Head of caudate nucleus (tissue), 42 donors: ENCODE measurements at places on chromosomes 5 and 9.

DNA sequence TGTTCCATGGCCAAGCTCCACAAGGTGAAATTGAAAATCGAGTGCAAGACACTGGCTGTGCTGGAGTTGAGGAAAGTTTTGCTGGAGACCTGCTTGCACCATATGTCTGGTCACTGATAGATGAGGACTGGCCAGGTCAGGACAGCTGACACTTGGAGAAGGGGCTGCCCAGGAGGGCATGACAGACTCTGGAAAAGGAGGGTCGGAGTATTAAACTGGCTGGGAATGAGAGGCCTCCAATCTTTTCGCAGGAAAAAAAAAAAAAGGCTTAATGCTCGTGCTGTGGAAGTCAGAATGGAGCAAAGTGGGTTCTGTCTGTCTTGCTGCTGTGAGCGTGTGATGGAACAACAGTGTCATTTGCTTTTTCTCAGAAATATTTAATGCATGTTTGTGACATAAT, 5.5 kb downstream of the TENT4A start:
- no peak for DNase-seq

DNA sequence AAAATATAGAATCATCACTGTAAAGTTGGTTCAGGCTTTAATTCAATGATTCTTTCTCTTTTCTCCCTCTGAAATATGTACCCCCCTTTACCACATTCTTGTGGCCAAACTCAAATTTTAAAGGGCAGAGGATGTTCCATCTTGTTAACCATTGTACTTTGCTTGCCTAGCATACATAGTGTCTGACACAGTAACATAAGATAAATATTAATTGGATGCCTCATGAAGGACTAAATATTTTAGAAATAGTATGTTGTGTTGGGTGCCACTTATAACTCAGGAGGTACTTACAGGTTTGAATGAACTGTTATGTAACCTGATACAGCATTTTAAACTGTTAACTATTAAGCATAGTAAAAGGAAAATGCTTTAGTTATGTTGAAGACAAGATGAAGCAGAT, 71.5 kb downstream of the NIPBL start:
- no peak for DNase-seq

DNA sequence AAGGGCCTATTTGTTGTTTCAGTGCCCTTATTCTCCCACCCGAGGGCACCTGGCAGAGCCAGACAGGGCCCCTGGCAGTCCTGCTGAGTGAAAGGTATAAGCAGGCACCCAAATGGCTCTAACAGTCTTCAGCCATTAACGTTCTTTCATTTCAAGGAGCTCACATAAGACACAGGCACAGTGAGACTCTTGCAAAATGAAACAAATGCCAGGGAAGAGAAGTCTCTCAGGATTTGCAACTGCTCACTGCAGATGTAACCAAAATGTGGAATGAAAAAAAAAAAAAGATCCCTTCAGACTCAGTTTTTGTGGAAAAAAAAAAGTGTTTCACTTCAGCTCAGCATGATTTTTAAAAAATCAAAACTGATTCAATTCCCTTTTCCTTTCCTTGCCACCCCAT, 155.4 kb upstream of the LHFPL2 start:
- DNase-seq, result no peak

DNA sequence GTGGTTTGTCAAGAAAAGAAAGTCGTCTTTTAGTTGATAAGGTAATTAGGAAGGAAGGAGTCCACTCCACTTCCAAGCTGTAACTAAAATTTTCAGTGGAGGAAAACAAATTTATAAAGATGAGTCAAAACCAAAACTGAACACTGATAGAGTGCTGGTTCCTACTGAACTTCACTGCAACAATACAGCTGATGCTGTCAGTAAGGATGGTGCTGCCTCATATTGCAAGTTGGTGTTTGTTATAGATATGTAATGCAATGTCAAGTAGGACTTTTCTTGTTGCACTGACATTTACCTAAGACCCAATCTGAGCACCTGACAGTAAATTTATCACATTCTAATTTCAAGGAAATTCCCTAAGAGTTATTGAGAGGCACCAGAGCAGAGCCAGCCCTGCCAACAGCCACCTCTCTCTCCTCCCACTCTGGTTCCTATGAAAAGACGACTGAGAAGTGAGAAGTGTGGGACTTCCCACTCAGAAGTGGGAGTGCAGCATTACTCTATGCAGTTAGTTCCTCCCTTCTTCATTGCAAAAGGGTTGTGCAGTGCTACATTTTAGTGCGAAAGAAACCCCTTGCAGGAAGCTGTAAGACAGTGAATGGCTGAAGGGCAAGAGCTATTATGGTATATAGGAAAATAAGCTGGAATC, 350.8 kb downstream of the NFIB start:
- DNase-seq, result no peak

GRCh38 chr5:105033637-105034400, 1471.2 kb upstream of the NUDT12 start:
- DNase-seq, result no peak

DNA sequence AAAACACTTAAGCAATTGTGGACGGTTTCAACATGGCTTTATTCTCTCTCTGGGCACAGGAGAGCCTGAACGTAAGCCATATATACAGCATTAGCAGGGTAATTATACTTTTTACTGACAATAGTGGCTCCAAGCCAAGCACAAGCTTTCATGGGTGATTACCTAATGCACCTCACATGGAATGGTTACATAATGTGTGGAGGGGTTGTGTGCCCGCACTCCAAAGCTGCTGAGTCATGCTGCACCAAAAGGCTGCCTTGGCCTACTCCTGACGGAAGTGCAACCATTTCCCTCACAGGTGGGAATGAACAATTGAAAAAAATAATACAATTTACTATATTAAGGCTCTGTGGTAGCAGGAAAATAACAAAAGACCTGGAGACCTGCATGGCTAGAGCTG, 86.5 kb upstream of the ATP10B start:
- no peak for DNase-seq

DNA sequence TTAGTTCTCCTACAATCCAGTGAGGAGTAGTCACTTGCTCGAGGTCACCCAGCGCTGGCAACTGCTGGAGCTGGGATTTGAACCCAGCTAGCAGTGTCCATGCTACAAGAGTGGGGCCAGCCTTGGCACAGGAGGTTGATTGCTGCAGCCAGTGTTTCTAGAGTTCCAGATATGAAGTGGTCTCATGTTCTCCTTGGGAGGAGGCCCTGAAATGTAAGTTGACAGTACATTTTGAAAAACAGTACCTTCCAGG, 802 bp downstream of the CCDC107 start:
- peak; percentile 9 for DNase-seq

DNA sequence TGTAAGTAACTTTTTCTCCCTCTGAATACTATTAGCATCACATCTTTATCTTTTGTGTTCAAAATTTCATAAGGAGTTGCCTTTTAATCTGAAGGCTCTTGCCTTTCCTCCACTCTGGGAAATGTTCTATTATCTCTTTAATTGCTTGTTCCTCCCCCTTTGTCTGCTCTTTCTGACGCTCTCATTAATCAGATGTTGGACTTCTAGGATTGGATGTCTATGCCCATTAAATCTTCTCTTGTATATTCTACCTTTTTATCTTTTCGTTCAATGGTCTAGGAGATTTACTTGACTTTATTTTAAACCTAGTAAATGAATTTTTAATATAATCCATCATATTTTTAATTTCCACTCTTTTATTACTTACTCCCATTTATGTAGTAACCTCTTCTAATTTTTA, 76.7 kb downstream of the MARCHF3 start:
- no peak for DNase-seq

- peak; percentile 13 for DNase-seq
Observed at GRCh38 chr9:129176701-129177442, 1.2 kb downstream of the IER5L start.

- DNase-seq, result peak; percentile 57
Observed at GRCh38 chr5:137395011-137395755, 103.9 kb downstream of the SPOCK1 start.

DNA sequence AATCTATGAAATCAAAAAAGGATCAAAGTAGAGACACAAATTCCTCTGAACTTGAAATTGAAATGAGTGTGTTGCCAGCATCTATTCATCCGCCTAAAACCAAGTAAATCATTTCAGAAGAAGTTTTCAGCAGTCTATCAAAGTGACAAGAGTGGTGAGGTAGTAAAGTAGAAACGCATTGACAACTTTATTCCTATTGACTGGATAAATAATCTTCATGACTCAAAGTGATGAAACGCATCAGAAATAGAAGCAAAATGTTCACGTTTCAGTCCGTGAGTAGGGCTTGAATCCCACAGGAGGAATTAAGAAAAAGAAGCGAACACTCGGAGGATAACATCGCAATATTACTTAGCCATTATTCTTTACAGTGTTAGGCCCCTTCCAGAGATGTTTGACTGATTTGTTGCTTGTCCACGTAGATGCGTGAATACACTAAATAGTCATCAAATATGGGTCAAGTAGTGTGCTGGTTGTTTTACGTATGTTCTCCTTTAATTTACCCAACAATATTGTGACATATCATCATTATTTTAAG, 314.4 kb downstream of the PLK2 start:
- no peak for DNase-seq

DNA sequence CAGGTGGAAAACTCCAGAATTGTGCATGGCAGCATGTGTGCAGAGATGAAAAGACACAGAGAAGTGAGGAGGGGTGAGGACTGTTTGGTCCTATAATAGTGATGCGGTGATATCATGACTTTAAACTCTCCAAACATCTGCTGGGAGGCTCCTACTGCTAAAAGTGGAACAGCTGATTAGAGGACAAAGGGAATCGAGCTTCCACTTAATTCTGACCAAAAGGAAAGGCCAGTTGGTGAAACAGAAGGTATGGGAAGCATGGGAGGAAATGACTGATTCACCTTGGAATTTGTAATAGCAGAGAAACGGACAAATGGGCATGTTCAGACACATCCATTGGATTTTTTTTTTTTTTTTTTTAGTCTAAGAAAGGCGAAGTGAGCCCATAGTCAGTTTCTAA, 67.5 kb upstream of the MAMDC2 start:
- no peak for DNase-seq

DNA sequence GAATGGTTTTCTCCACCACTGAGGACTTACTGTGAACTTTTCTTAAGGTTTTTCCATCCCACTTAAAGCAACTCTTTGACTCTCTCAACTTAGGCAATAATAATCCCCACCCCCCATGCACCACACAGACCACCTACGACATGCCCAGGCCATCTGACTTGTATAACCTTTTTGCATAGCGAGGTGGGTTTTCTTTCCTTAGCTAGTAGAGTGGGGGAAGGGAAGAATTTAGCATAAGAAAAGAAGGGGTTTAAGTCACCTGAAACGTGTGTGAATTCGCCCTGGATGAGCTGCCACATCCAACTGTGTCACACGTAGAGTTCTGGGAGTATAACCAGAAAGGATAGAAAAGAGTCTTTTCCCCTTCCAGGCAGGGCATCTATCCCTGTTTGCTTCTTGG, 262.7 kb downstream of the YTHDC2 start:
- no peak for DNase-seq

DNA sequence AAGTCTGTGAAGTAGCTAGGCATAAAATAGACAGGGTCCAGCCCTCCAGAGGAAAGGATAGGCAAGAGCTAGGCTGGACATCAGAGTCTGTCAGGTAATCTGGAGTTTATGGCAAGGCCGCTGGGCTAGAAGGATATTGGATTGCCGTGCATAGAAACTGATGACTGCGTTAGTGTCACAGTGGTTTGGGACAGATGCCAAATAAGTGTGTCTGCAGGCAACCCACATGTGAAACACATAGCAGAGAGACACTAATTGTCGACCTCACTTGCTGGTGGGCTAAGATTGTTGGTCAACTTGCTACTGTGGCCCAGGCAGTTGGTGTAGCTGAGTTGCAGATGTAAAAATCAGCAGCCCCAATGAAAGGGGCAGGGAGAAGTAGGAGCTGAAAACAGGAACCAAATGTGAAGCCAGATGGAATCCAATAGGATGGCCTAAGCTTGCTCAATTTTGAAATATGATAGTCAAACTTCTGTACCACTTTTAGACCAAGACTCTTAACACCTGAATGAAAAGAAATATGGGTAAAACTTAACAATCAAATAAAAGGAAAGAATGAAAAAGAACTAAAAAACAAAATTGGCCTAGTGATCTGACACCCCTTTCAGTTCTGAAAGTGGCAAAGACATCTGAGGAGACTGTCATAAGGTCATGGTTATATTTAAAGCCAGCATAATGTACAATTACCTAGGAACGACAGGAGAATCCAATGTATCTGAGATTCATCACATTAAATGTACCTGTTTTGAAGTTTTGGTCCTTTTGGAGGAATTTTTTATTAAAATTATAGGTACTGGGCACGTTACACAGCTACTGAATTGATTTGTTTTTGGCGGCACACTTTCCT, 243.3 kb upstream of the ACTBL2 start:
- no peak for DNase-seq

DNA sequence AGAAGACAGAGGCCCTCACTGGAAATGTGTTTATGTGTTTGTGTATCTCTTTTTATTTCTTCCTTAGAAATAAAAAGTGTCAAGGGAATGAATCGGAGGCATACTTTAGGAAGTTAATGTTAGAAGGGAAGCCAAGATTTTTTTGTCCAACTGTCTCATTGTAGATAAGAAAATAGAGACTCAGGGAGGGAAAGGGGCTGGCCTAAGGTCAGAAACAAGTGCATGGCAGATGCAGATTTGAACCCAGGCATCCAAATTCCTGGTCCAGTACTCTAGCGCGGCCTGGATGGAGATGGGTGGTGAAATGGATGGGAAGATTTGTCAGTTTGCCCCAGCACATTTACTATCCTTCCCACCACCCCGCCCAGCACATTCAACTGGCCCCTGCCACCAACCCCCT, 19.8 kb upstream of the TNIP1 start:
- DNase-seq, result no peak

GRCh38 chr5:137092831-137093230, 406.3 kb downstream of the SPOCK1 start:
- DNase-seq, result no peak

- no peak for DNase-seq
Observed at GRCh38 chr9:133342069-133342406, 5.9 kb downstream of the MED22 start.

DNA sequence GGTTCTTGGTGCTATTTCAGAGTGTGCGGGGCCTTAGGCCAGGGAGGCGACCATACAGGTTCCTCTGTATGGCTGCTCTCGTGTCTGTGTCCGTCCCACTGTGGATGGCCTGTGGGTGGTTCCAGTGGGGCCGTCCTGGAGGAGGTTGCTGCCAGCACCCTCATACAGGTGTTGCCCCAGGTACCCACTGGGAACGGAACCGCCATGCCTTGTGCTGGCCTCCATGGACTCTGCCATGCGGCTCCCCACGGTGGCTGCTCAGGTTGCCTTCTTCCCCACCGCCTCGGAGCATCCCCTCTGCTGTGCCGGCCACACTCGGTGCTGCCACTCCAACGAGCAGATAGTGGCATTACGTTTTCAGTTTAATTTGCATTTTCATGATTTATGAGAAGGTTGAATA, 129.3 kb upstream of the CACNA1B start:
- DNase-seq, result no peak
